ENCODE measurements at places on chromosomes 16 and 17.

GRCh38 chr16:67864594-67864993, 8.3 kb upstream of the EDC4 start:
- no peak for DNase-seq

- DNase-seq = peak; percentile 84
Measured at GRCh38 chr16:50368410-50369132, at the start of gene BRD7. Gene BRD7, minus strand, starts transcription at chr16:50368988. Its CDS starts 214 bp downstream, at chr16:50368774.

- peak; percentile 84 for DNase-seq
Measured at GRCh38 chr17:31715446-31715845, 143.6 kb downstream of the COPRS start.

GRCh38 chr17:79609673-79610645, 892 bp downstream of the RBFOX3 start:
- DNase-seq = no peak

DNA sequence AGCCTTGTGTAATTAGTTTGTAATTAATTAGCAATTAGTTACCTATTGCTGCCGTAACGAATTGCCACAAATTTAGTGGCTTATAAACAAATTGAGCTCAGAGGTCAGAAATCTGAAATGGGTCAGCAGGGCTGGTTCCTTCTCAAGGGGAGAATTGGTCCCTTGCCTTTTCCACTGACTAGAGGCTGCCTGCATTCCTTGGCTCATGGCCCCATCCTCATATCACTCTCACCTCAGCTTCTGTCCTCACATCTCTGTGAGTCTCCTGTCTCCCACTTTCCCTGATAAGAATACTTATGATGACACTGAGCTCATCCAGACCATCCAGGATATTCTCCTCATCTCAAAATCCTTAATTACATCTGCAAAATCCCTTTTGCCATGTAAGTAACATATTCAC, 31.0 kb upstream of the NGFR start:
- DNase-seq = no peak

DNA sequence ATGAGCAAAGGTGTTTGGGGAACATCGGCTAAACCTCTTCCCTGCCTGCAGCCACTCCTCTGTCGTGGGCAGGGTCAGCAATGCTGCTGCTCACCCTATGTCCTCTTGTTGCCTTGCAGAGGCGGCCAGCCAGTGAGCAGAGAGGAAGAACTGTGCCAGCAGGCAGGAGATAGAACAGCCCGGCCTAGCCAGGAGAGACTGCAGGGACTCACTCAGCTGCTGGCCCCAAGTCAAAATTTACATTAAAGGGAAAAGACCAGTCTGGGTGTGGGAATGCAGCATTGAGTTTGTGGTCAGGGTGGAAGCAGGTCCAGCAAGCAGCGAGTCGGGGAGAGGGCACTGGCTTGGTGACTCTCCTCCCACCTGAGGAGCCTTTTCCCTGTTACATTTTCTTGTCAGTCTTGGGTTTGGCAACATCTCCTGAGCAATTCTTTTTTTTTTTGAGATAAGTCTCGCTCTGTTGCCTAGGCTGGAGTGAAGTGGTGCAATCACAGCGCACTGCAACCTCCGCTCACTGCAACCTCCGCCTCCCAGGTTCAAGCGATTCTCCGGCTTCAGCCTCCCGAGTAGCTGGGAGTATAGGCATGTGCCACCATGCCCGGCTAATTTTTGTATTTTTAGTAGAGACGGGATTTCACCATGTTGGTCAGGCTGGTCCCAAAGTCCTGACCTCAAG, 22.7 kb downstream of the LIG3 start:
- DNase-seq = no peak

- no peak for DNase-seq
Measured at GRCh38 chr17:41718287-41718645, 6.1 kb downstream of the GAST start.

GRCh38 chr16:20089246-20089965, 15.7 kb upstream of the GPR139 start:
- peak; percentile 12 for DNase-seq

- no peak for DNase-seq
Measured at GRCh38 chr17:19650826-19651225, 2.3 kb downstream of the ALDH3A2 start.

DNA sequence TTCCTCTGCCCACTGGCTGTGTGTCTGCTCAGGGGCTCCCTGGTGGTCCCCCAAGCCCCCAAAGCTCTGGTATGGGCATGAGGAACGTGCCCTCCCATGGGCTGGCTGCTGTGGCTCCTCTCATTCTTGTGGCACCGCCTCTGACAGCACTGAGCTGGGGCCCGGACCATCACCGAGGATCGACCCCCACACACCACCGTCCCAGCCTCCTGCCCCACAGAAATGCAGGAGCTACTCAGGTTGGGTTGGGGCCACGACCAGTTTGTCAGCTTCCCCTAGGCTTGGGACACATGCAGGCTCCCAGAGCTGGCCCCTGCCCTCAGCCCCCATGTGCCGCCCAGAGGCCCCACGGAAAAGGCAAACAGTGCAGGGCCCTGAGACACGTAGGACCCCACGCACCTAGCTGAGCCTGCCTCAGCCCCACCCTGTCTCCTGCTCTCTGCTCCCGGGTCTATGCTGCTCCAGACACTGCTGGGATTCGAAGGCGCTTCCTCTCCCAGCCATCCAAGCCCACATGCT, 3.3 kb upstream of the CASKIN1 start:
- no peak for DNase-seq

GRCh38 chr17:57086069-57086930, 1.3 kb downstream of the AKAP1 start:
- peak; percentile 39 for DNase-seq

DNA sequence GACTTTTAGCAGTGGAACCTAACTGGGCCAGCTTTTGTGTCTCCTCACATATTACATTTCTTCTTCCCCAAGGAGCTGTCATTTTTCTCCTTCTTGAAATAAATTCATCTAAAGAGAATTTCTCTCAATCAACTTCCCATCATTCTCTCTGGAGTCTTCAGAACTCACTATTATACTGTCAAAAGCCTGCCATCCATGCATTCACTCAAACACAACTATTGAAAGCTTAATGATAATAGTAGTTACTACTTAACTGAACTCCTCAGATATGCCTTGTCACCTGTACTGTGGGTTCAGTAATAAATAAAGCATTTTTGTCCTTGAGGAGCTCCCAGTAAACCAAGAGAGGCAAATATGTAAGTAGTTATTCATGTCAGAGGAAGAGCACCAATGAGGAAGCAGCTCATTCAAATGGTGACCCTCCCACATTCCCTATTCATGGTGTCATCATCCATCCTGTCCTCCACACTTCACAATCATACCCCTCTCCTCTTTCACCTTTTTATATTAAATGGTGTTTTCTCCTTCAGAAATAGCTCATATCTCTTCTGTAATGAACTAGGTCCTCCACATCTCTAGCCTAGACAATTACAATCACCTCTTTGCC, 162.6 kb downstream of the CA10 start:
- no peak for DNase-seq

- DNase-seq = no peak
Measured at GRCh38 chr16:19715566-19715965, 2.5 kb downstream of the KNOP1 start.

DNA sequence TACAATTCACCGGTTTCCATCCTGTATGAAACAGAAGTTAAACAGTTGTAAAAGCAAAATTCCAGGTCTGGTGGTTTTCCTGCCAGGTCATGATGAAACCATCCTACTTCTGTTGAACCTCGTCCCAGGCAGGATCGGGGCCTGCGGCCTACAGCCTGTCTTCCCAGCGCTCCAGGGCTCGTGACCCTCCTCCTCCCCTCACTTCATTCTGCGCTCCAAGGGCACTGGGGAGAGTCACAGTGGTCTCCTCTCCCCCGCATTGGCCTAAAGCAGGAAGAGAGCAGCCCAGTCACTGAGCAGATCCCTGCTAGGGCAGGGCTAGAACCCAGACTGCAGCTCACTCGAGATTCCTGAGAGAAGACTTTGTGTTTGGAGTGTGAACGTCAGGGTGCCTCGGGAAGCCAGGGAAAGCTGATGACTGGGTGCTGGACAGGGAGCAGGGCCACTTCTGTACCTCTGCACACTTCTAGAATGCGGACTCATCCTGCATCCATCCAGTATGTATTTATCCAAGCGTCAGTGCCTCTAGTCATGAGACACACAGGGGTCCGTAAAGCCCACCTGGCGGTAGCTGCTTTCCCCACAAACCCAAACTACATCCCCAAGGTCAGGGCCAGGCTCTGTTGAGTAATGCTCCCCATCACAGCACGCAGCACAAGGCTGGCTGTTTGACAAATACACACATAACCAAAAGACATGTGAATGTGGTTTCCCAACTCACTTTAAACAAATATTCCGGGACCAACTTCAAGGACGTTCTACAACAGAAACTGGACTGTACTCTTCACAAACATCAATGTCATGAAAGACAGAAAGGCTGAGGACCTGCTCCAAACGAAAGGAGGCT, 1.7 kb upstream of the ITGAE start:
- DNase-seq = peak; percentile 56

DNA sequence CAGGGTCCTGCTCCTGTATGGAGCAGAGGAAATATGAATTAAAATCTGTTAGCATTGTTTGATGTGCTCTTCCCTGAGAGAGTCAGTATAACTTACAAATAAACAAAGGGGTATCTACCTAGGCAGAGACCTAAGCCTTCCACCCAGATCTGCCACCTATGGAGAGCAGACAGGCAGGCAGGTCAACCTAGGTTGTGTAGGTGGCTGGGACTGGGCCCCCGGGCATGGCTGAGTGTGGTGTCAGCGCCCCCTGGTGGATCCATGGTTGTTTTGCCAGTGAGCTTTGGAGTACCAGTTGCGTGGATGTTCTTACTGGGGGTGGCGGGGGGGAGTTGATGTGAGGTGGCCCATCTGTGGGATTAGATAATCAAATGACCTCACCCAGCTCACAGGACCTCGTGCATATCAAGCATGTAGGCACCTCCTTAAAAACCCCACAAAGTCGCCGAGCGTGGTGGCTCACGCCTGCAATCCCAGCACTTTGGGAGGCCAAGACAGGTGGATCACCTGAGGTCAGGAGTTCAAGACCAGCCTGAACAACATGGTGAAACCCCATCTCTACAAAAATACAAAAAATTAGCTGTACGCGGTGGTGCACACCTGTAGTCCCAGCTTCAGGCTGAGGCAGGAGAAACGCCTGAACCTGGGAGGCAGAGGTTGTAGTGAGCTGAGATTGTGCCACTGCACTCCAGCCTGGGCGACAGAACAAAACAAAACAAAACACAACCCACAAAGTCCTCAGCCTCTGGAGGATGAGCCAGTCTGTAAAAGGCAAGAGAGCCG, 17.6 kb downstream of the DUS2 start:
- DNase-seq = peak; percentile 80

DNA sequence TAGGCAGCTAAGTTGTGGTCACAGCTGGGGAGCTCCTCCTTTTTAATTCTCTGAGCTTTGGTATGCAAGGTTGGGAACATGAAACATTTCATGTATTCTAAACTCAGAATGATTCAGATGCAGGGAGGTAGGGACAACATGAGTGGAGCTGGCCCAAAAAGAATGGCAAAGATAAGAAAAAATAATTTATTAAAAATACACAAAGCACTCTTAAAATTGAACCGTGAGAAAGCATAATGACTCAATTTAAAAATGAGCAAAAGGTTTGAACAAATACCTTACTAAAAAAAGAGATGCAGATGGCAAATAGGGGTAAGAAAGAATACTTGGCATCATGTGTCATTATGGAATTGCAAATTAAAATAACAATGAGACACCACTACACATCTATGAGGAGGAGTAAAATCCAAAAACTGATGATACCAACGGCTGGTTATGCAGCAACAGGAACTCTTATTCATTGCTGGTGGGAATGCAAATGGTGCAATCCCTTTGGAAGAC, 175.6 kb upstream of the IRX3 start:
- DNase-seq = no peak

- DNase-seq = peak; percentile 59
Measured at GRCh38 chr16:11258553-11259492, 2.8 kb upstream of the SOCS1 start.

DNA sequence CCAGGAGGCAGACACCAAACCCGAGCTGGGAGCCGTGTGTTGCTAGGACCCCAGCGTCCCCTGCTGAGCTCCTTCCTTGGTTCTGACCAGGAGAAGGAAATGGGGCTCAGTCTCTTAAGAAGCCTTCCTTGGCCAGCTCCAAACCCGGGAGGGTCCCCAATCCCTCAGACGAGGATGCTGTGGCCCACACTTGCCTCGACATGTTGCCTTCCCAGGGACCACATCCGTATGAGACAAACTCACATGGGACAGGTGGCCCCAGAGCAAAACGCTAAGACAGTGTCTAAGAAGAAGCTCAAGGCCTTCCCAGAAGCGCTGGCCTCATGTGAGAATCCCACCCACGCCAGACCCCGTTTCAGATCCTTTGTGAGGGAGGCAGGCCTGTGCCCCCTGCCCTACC, 19.8 kb downstream of the LGALS9 start:
- no peak for DNase-seq

DNA sequence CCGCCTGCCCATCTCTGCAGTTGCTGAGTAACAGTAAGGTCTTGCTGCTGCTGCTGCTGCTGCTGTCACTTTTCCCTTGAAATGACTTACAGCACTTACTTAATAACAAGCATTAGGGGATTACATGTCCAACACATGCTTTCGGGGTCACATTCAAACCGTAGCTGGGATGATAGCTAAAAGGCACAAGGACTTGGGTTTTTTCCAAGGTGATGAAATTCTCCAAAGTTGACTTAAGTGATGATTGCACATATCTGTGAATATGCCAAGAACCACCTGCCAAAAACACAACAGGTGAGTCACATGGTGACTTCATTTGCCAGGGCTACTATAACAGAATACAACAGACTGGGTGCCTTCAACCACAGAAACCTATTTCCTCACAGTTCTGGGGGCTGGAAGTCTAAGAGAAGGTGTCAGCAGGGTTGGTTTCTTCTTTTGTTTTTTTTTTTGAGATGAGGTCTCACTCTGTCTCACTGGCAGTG, 121.9 kb upstream of the TNRC6C start:
- DNase-seq = peak; percentile 68

DNA sequence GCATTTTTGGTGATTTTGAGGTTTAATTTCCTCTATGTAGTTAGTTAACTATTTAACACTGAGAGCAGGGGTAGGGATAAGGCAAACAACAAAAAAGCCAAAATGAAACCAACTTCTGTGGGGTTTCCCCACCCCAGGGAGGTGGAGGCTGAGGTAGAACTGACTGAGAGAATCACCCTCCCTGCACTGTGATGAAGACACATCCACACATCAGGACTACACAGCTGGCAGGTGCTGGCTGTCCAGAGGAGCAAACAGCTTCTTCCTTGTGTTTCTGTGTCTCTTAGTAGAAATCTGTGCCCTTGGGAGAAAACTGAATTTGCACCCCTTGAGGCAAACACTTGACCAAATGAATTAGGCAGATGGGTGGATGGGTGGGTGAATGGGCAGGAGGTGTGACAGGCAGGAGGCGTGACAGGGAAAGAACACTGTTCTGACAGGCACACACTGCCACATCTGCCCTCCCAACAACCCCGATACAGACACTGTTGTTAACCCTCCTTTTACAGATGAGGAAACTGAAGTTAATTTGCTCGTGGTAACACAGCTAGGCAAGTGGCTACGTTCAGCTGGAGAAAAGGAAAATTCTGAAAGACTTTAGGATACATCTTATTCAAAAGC, 62.9 kb upstream of the AMZ2 start:
- no peak for DNase-seq

GRCh38 chr17:73436954-73437353, 125.2 kb upstream of the CDC42EP4 start:
- DNase-seq = no peak

GRCh38 chr16:10296956-10297340, 88.9 kb upstream of the ATF7IP2 start:
- no peak for DNase-seq
